ENCODE measurements at places on chromosomes 7 and 10. TPM values are rescaled to one million over a fixed set of nuclear protein-coding genes. Genes with fewer than 3 reads are reported as not detected.

GRCh38 chr7:27677912-27678612, 15.4 kb upstream of the HIBADH start:
- DNase-seq, result no peak

DNA sequence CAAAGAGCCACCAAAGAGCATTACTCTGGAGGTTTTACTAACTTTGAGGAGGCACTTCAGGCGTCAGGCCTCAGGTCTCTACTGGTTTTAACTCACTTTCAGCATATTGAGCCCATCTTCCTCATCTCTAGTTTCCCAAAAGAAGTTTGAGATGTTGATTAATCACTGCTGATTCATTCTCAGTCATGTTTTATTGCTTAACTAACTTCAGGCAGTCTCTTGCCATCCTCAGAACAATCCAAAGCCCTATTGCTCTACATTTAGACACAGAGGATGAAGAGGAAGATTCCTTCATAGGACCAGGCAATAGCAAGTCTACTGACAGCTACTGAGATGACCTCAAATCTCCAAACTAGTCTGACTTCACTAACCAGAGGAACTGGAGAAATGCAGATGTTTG, 39.1 kb upstream of the BET1 start:
- DNase-seq, result no peak

DNA sequence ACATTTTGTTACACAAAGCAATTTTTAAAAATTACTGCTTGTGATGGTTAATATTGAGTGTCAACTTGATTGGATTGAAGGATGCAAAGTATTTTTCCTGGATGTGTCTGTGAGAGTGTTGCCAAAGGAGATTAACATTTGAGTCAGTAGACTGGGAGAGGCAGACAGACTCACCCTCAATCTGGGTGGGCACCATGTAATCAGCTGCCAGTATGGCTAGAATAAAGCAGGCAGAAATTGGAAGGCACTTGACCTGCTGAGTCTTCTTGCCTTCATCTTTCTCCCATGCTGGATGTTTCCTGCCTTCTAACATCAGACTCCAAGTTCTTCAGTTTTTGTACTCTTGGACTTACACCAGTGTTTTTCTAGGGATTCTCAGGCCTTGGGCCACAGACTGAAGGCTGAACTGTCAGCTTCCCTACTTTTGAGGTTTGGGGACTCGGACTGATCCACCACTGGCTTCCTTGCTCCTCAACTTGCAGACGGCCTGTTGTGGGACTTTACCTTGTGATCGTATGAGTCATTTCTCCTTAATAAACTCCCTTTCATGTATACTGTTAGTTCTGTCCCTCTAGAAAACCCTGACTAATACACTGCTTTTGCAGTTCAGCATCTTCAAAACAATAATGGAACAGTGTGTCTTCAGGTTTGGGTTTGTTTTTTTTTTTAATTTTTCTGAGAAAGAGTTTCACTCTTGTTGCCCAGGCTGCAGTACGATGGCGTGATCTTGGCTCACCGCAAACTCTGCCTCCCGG, 244.1 kb upstream of the SEMA3C start:
- no peak for DNase-seq

DNA sequence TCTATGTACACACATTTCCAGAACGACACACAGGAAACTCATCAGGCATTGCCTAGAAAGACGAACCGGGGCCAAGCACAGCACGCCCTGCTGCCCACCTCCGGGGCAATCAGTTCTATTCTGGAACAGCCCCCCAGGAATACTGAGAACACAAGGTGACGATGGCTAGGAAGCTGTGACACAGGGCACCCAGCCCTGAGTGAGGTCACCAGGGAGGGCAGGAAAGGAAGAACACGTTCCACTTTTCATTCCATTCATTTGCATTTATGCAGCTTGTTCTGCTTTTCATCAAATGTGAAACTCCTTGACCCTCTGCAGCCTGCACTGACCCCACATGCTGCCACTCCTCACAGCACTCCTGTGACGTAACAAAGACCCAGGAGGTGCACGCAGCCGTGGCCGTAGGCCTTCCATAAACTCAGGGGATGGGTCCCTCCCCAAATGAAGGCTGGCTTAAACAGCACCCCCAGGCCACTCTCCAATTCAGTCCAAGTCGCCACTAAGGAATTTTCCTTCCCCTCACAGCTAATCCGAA, 28.9 kb downstream of the MAD1L1 start:
- no peak for DNase-seq

- no peak for DNase-seq
Measured at GRCh38 chr10:74824184-74824899, 2.1 kb upstream of the KAT6B start.

DNA sequence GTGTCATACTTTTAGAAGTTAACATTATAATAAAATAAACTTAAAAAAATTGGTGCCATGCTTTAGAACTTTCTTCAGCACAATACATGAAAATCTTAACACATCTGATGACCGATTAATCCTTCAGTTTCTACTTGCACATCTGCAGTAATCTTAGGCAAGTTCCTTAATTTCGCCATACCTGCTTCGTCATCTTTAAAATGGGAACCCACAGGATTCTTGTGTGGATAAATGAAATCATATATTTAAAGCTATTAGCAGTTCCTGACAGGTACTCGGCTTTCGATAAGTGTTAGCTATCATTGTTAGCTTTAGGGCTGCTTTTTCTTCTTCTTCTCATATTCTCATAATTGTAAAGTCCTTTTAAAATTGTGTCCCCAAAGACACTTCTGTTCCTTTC, 907 bp upstream of the VPS50 start:
- DNase-seq, result no peak

DNA sequence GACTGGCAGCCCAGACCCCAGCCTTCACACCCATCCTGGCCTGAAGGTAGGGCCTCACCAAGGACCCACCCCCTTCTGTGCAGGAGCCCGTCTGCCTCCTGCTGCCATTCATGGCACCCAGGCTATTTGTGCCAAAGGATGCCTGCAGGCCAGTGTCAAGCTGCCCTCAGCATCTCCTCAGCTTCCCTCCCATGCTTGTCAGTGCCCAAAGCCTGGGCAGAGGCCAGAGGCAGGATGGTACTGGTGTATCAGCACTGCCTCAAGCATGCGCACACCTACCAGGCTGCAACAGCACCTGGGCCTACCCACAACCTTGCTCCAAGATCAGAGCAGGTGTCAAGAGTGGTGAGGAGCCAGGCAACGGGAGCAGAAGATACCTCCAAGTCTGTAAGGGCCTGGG, 27.6 kb downstream of the SFTPA1 start:
- no peak for DNase-seq

- no peak for DNase-seq
Measured at GRCh38 chr7:128904381-128905197, 5.9 kb downstream of the KCP start.

DNA sequence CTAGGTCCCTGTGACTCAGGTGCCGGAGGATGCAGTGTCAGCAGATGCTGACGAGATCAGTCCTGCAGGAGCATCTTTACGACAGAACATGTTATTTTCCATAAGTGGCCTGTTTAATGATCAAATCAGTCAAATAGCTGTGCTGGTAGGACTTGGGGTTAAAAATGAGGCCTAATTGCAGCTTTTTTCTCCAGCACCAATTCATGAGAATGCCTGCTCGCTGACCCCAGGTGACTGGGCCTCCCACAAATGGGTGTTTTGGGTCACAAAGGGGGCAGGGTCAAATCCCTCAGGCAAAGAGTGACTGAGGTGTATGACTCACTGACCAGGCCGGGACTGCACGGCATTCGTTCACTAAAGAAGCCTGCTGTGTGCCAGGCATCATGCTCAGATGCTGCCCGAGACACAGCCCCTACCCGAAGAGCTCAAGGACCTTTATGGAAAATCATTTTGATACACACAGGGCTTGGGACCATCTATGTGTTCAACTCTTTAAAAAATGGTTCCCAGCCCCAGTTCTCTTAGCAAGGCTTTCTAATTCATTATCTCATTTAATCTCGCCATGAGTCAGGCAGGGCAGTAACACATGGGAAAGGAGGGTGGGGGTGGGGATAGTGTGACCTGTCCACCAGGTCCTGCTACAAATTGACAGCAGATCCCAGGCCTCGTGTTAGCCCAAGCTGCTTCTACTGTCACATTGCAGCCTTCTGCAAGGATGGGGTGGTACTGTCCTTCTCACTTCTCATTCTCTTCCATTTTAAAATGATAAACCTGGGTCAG, 21.1 kb downstream of the ZNF775 start:
- no peak for DNase-seq

GRCh38 chr10:68247931-68248330, 16.0 kb upstream of the ATOH7 start:
- DNase-seq, result no peak

GRCh38 chr10:43955978-43956377, 307.3 kb upstream of the ZNF32 start:
- DNase-seq, result no peak

- DNase-seq, result no peak
Measured at GRCh38 chr7:70752794-70753241, 379.1 kb upstream of the GALNT17 start.

- no peak for DNase-seq
Measured at GRCh38 chr10:132492323-132493025, 45.1 kb upstream of the INPP5A start.

DNA sequence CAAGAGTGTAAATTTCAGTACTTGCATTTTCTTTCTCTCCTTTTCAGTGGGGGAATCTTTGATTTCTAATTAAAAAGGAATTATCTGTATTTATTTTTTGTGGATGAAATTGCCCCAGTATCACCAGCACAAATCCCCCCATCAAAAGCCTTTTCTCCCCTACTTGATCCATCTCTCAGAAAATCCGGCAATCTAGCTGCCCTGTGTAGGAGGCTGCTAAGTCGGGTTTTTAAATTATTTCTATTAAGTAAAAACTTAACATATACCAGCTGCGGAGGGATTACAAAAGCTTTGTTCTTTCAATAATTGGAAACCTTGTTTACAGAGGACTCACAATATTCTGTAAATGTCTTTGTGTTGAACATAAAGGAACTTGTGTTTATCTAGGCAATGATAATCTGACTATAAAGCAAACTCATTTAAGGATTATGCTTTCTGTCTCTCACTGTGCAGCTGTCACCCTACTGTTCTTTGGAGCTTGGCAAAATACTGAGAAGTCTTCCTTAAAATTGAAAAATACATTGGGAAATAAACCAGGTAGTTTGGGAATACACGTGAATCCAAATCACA, 177.4 kb upstream of the PRR15 start:
- DNase-seq, result no peak

DNA sequence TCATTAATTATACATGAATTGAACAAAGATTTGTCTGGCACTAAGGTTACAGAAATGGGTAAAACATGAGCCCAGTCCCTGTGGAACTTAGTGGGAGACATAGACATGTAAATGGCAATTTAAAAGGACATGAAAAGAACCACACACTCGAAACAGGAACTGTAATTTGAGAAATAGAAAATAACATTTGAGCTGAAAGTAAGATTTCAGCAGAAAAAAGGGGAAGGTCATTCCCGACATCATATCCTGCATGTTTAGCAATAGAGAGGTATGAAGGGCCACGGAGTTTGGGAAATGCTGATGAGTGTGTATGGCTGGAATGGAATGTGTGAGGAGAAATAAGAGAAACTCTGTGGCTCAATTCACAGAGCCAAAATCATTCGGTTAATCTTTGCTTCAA, 175.4 kb upstream of the AHR start:
- DNase-seq, result no peak

GRCh38 chr7:141866974-141867373, 25.7 kb upstream of the PRSS37 start:
- DNase-seq, result no peak

Gene CRPPA
- total RNA-seq, result 3.8 TPM

Gene TMEM139
- total RNA-seq, result 5.1 TPM

Gene BBIP1
- 29.9 TPM for total RNA-seq
